NCI-H187 treated with DMSO at 0.1 percent for 48 hours (cell line): ENCODE measurements at places on chromosomes 3 and 15.
A peak's percentile ranks its signal among the peaks of the same experiment; 100 is the strongest.

GRCh38 chr3:150786791-150787190, 23.8 kb upstream of the SIAH2 start:
- no peak for DNase-seq

GRCh38 chr3:73707772-73708171, 83.0 kb upstream of the PDZRN3 start:
- DNase-seq: no peak

DNA sequence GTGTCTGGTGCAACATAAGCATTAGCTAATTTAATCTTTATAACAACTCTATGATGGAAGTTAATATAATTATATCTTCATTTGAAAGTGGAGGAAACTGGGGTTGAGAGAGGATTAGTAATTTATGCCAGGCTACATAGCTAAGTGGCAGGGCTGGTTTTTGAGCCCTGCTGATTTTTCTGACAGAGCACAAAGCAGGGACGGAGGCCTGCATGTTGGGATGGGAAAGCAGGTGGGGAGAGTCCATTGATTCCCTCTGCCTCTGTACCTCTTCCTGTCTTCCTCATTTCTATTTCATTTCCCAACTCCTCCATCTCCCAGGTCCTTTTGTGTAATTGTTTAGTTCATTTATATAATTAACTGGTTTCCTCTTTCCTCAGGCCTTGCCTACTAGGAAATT, 251.6 kb upstream of the ZPLD1 start:
- DNase-seq: no peak

GRCh38 chr15:93862791-93863190, 368.6 kb upstream of the MCTP2 start:
- no peak for DNase-seq

DNA sequence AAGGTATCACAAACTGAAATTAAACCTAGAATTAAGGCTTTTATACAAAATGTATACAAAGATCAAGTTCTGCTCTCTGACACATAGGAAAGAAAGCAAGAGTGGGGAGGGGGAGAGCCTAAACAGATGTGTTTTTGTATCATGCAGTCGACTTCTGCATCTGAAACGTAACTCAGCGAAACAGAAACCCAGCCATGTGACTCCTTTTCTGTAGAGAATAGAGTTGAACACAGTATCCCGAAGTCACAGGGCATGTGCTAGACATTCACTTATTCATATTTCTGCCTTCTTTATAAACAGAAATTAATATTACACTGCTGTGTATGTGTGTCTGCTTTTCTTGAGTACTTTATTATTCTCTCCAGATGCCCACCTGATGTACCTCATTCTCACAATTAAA, 121.0 kb downstream of the PDZRN3 start:
- DNase-seq: no peak

DNA sequence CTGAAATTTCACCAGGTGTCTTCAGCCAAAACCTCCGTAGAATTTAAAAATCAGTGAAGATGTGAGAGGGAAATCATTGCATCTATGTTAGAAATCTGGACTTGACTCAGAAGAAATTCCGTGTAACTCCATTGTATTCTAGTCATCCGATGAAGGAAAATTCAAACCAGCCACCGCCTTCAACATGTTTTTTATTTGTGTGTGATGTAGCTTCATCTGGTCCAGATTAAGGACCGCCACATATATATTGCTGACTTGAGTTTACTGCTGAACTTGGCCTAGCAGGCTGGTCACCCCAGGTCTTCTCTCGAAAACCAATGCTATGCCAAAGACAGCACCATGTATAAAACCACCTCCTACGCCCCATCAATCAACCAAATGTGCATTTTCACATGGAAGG, 120.9 kb downstream of the FOXP1 start:
- no peak for DNase-seq

GRCh38 chr3:78421247-78421966, 1346.4 kb downstream of the ROBO1 start:
- no peak for DNase-seq

DNA sequence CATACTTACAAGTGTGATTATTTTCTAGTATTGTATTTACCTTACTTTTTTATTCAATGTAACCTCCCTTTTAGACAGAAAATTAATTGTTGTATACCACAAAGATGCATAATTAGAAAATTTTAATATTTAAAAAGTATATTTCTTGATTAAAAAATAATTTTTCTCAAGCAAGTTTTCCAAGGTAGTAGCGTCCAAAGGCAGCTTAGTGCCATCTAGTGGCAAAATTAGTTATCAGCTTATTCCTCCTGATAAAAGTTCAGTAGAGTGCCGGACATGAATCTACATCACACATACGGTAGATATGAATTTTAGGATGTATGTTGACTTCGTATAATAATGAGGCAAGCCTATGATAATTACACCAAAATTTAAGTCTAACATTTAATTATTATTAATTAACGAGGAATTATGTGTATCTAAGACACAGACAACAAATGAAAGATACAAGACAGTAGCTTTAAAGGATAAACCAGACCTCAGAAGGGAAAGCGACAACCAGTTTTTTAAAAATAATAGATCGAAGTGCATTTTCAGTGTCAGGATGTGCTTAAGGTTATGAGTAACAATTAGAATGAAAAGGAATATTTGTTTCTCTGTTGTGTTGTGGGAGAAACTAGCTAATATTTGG, 405.9 kb downstream of the ROBO1 start:
- no peak for DNase-seq

GRCh38 chr3:117192888-117193287, 483.3 kb downstream of the TUSC7 start:
- DNase-seq: peak; percentile 35

GRCh38 chr3:184378651-184379357, 797 bp upstream of the THPO start:
- DNase-seq: no peak

- no peak for DNase-seq
Observed at GRCh38 chr3:172166261-172166660, 126.9 kb downstream of the FNDC3B start.

- no peak for DNase-seq
Observed at GRCh38 chr3:126649556-126650092, 5.3 kb downstream of the TXNRD3 start.

DNA sequence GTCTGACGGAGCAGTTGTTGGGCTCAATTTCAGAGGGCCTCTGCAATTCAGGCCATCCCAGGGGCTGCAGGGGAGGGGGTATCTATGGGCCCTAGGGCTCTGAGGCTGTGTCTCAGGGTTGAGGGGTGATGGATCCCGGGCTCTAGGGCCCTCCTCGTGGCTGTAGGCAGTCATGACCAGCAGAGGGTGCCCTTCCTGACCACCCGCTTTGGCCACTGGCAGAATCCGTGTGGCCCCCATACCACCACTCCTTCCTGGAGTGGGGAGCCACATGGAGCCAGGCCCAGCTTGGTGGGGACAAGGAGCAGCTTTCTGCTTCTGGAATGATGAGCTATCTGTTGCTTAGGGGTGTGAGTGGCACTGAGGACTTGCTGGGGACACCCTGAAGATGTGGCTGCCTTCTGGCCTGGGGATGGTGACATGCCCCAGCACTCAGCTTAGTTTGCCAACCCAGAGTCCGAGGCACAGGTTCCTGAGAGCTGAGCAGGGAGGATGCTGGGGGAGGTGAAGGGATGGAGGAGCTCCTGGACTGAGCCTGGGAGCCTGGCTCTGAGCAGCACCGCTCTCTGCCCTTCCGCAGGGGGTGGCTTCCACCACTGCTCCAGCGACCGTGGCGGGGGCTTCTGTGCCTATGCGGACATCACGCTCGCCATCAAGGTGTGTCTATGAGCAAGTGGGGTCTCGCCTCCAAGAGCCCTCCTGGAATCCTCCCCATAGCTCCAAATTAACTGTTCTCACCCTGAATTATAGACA, 20.2 kb downstream of the HDAC11 start:
- no peak for DNase-seq

DNA sequence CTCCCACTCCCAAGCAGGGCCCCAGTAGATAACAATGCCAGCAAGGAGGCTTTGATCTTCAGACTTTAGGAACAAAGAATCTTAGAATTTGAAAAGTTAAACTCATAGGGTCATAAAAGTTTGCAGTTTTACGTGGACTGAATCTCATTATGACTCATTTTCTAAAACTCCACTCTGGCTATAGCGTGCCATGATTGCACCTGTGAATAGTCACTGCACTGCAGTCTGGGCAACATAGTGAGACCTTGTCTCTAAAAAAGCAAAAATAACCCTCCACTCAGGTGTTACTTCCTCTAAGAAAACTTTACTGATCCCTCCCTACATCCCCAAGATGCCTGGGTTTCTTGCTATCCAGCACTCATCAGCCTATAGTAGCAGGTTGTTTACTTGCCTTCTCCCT, 104.5 kb downstream of the IL20RB start:
- DNase-seq: no peak

- no peak for DNase-seq
Observed at GRCh38 chr3:43735618-43736017, 44.9 kb downstream of the ABHD5 start.

DNA sequence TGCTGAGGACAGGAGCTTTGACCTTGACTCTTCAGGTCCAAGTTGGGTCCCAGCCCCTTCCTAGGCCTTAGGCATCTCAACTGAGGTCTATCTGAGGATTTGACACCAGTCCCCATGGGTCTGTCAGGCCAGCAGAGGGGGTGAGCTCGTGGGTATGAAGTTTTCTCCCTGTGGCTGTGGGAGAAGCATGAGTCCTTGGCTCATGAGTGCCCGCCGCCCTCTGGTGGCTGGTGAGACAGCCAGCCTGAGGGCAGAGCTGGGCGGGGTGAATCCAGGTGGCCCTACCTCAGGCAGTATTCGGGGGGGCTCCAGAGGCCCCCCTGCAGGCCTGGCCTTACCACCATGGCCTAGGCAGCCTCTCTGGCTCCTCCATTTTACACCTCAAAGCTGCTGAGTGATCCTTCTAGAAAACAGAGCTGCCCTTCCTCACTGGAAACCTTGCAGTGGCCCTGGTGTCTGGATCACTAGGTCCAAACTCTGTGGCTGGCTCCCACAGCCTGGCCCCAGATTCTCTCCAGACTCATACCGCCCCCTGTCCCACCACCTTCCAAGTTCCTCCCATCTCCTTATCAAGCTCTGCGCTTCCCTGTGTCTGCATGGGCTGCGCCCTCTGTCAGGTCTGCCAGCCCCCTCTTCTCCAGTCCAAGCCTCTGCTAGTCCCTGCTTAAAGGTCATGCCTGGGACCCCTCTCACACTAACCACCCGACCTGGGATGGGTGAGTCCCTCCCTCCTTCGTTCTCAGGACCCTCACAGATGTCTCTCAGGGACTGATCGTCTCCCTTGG, 16.1 kb downstream of the SH2D7 start:
- DNase-seq: no peak

DNA sequence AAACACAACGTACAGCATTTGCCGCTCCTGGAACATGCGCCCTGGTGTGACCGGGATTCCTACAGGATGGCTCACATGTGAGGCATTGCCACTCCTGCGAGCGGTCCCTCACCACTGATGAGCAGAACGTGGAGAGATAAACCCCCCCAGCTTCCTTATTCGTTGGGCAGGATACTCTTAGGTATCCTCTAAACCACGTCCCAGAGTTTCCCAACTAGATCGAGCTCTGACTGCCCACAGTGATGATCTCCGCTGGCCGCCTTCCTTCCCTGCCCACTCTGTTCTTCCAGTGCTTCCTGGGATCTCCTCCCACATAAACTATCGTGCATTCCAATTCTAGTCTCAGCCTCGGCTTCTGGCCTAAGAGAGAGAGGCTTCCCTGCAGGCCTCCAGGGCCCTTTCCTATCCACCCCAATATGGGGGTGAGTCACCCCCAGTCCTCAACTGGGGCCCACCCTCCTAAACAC, 91.8 kb downstream of the TOP2B start:
- no peak for DNase-seq

DNA sequence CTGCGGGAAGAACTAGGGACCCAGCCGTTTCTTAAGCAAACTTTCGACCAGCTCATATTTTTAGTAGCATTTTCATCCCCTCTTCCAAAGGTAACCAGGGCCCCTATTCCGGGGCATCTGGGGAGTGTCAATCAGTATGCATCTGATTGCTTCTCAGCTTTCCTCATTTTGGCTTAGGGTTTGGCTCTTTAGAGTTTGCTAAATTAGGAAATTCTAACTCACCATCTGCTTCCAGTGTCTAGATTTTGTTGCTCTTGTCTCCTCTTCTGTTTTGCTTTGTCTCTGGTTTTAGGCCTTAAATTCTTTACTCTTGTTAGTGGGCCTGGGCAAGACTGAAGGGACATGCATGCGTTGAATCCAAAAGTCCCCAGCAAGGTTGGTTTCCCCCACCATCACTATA, 9.6 kb upstream of the ABTB1 start:
- DNase-seq: no peak

DNA sequence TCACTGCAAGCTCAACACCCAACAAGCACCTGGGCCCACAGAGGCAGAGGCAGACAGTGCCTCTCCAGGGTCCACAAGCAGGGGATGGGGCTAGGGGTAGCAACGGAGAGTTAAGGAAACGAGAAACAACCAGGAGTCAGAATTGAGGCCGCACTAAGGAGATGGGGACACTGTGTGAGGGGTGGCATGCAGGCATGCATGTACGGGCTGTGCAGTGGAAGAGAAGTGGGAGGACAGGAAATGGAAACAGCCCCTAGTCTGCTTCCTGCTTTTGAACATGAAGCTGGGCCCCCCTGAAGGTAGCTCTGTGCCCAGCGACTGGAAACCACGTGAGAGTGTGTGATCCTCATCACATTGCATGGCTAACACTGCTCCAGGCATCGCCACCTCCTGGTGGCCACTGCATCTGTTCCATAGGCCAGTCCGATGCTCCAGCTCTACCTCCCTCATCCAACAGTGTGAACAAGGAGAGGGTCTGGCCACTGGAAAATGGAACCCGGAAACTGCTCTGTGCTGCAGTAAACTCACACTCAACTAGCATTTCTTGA, 44.0 kb downstream of the XXYLT1 start:
- no peak for DNase-seq

GRCh38 chr3:194760494-194761137, 74.9 kb downstream of the FAM43A start:
- no peak for DNase-seq

- DNase-seq: peak; percentile 85
Observed at GRCh38 chr3:182490596-182491491, 302.5 kb upstream of the ATP11B start.

GRCh38 chr15:39132954-39133600, 447.8 kb upstream of the THBS1 start:
- no peak for DNase-seq
